Hematopoietic multipotent progenitor cell treated with erythropoietin and hydrocortisone succinate and interleukin-3 and kit ligand, for 4 days (in vitro differentiated cells): ENCODE measurements at places on chromosomes 2 and 18.

GRCh38 chr18:8616028-8616401 is 6.8 kb downstream of the RAB12 start:
- DNase-seq, result no peak

DNA sequence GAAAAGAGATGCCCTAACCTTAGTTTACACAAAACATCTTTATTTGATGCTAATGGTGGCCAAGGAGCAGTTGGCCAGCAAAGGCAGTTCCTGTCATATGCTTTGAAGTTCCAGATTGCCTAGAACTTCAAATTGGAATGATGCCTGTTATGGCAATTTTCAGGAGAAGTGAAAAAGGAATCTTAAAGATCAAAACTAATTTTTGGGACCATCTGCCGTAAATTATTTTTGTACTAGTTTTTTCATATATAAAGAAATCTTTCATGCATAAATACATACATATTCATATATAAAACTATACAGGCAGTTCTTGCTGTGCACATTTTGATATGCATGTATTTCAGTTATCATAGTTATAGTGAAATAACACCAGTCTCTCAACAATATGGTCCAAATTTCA is 1185.6 kb upstream of the FAM98A start:
- DNase-seq, result no peak

DNA sequence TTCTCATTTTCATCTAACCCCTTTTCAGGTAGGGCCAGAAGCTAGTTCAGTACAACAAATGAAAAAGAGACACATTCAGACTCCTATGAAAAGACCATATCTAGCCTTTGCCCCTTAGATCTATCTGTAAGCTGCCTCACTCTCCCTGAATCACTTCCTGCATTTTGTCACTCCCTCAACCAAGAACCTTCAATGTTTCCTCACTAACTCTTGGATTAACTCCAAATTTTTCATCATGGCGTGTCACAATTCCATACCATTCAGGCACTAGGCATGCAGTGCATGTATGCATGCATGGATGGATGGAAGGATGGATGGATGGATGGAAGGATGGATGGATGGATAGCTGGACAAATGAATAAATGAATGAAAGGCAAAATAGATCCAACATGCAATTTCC is 356.9 kb downstream of the TNS1 start:
- DNase-seq, result no peak

- peak; percentile 53 for DNase-seq
Observed at GRCh38 chr2:233449921-233450863, 95.9 kb downstream of the DGKD start.

GRCh38 chr2:21422050-21422449 is 298.3 kb downstream of the TDRD15 start:
- DNase-seq, result peak; percentile 39

GRCh38 chr2:62529758-62530157 is 23.8 kb upstream of the TMEM17 start:
- no peak for DNase-seq

DNA sequence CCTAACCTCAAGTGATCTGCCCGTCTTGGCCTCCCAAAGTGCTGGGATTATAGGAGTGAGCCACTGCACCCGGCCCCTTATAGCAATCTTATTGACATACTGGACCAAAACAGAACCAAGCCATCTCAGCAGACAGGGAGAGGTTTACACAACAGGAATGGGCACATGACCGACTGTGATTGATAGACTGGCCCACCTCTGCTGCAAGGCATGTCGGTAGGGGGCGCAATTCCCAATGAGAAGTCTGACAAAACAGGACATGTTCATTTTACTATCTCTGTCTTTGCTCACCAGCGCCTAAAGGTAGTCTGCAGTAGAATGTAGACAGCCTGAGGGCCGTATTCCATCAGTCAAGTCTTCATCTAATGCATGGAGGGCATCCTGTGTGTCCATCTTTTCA is 2.0 kb downstream of the LYPD6B start:
- DNase-seq, result peak; percentile 58

- no peak for DNase-seq
Observed at GRCh38 chr2:171847627-171848026, 46.4 kb downstream of the SLC25A12 start.

GRCh38 chr2:69742322-69742952 is 503 bp downstream of the ANXA4 start:
- peak; percentile 46 for DNase-seq

- no peak for DNase-seq
Observed at GRCh38 chr2:161972866-161973265, 101.1 kb downstream of the DPP4 start.

DNA sequence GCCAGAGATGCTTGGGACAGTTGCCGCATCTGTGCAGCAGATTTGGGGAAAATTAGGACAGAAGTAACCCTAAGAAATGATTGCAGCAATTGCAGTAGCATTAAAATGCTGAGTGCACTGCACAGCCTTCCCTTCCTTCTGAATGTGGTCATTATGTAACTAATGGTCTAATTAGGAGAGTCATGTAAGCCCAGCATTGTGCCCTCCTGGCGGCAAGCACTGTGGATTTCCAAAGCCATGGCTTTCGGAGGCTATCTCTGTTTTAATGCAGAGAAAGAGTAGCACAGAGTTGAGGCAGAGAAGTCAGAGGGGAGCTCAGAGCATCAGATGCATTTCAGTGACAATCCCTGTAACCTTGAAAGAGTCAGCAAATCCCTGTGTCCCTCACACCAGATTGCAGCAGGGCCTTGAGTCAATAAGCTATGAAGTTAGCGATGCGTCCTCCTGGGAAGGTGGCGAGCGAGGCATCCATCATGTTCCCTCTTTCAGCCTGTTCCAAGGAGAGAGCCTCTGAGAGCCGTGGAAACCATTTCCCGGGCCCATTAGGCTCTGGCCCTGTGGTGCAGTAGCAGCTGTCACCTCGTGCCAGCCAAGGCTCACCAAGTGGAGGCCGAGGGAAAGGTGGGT is 307.2 kb downstream of the FBXO15 start:
- DNase-seq, result no peak

- DNase-seq, result peak; percentile 35
Observed at GRCh38 chr18:10562773-10563160, 36.9 kb downstream of the NAPG start.

- DNase-seq, result no peak
Observed at GRCh38 chr18:58177004-58177717, 133.1 kb downstream of the NEDD4L start.

DNA sequence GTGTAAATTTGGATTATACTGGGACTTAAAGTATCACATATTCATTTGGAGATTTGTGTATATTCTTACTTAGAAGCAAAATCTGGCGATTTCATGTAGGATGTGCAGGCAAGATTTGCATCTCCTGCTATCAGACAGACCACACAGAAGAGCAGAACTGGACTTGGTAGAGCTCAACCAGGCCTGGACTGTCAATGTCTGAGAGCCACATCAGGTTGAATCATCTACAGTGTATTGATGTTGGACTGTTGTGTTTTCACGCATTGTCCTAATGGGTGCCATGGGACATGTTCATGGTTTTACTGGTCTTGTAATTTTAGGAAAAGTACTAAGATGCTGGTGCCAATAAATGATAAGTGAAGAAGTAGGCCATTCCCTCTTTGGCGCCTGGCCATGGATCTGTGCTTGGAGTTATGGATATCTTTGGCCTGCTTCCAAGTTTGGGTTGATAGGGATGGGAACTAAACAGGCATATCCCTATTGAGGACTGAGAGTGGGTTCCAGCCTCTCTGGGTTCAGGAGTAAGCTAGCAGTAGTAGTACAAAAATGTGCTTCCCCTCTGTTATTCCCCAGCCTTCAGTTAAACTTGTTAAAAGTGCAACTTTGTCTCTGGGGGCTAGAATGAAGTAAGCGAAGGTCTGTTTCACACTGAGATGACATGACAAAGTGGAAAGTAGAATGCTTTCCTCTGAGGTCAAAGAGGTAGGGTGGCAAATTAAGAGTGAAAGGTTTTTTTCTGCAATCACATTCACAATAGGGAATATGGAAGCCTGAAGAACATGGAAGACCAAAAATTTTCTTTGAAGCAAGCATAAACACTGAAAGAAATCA is 49.2 kb upstream of the NEMP2 start:
- DNase-seq, result no peak

- no peak for DNase-seq
Observed at GRCh38 chr2:172231508-172231907, 128.8 kb upstream of the DLX2 start.

GRCh38 chr2:168171059-168171762 is 76.2 kb downstream of the STK39 start:
- DNase-seq, result no peak

GRCh38 chr2:24984912-24985311 is 13.2 kb upstream of the DNAJC27 start:
- DNase-seq, result peak; percentile 62

DNA sequence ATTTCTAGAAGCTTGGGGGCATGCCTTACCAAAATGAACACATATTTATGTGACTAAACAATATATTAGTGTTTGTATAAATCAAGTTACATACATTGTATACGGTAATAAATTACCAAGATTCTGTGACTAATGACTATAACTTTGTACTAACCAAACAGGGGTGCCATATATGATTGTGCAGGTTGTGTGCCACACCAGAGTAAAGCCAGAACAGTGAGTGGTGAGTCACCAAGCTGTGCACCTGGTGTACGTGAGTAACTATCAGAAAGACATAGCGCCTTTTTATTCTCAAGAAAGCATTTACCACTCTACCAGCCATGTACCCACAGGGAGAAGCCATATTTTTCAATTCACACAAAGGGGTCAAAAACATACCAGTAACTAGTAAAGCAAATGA is 453.2 kb upstream of the PIK3C3 start:
- DNase-seq, result no peak

DNA sequence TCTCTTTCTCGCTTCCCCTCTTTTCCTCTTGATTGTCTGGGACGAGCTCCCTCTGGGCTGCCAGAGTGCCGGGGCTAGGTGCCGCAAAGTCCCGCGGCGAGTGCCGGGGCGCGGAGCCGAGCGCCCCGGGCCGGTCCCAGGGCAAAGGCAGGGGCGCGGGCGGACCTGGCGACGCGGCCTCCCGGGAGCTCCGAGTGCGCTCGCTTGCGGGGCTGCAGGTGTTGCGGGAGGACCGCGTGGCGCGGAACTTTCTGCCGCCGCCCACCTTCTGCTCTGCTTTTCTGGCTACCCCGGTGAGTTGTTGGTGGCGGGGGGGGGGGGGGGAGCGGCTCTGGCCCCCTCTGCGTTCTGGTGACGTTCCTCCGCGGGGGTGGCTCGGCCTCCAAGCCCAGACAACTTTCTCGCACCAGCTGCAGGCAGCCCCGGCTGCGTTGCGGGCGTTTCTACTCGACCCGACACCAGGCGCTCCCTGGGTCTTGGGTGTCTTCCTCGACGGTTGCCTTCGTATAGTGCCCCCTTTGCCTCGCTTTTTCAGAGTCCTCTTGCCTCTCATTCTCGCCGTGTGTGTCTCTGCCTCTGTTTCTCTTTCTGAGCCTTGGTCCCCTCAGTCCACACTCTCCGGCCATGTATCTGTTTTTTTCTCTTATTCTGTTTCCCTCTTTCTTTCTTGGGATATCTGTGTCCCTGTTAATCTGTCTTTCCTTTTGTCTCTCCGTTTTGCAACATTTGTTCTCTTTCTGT is 759 bp downstream of the GALNT13 start:
- DNase-seq, result peak; percentile 1

- DNase-seq, result no peak
Observed at GRCh38 chr2:231923951-231924888, 2.0 kb downstream of the NPPC start.

GRCh38 chr2:216562696-216563435 is 64.2 kb downstream of the RPL37A start:
- DNase-seq, result no peak

DNA sequence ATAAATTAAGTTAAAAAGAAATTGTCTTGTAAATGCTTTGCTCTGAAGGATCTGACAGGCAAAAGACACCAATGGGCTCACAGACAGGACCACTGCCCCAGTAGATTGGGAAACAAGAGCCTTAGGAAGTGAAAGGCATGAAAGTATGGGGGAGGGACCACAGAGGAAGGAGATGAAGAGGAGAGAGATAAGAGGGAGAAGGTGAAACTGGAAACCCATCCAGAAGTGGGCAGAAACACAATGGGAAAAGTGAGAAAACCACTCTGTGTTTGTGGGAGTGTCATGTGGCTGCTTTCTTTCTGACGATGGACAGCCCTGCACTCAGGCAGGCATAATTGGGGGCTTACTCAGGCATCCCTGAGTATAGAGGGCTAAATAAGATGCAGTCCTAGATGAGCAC is 101.5 kb upstream of the STON1 start:
- no peak for DNase-seq

DNA sequence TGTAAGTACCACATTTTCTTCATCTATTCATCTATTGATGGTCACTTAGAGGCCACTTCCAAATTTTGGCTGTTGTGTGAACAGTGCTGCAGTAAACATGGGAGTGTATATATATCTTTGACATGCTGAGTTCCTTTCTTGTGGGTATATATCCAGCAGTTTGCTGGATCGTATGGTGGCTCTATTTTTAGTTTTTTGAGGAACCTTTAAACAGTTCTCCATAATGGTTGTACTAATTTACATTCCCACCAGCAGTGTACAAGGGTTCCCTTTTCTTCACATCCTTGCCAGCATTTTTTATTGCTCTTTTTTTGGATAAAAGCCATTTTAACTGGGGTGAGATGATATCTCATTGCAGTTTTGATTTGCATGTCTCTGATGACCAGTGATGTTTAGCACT is 7.3 kb upstream of the ATP5MC3 start:
- DNase-seq, result no peak

DNA sequence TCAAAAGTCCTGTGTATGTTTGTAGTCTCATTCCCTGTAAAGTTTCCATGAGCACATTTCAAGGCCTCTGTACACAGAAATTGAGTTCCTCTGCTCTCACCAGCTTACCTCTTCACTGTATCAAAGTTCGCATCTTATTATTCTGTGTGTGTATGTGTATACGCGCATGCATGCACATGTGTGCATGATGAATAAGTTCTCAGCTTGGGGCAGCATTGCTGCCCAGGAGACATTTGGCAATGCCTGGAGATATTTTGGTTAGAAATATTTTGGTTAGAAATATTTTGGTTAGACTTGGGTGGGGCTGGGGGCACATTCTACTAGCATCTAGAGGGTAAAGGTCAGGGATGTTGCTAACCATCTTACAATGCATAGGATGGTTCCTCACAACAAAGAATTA is 23.4 kb downstream of the TCF7L1 start:
- no peak for DNase-seq

DNA sequence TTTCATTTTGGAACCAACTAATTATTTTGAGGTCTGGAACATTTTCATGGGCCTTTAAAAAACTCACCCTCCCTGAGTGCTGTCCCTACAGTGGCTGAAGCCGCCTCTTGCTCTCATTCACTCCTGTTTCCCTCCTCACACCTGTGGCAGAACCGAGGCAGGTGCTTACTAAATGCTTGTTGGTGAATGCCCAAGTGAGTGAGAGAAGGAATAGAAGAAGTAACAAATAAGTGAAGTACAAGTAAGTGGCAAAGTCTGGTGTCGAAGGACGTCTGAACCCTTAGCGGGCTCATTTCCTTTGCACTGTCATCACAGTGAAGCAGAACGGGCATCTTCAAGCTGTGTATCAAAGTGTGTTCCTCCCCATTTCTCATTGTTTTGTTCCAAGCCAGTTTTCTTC is 135.2 kb downstream of the RHBDD1 start:
- DNase-seq, result no peak

GRCh38 chr2:69601179-69601612 is 42.3 kb downstream of the AAK1 start:
- peak; percentile 88 for DNase-seq

- peak; percentile 15 for DNase-seq
Observed at GRCh38 chr2:172813314-172813888, 77.8 kb downstream of the RAPGEF4 start.

GRCh38 chr2:85435220-85435958 is 16.9 kb downstream of the SH2D6 start:
- DNase-seq, result no peak

GRCh38 chr2:172539767-172540166 is 16.1 kb upstream of the PDK1 start:
- no peak for DNase-seq

GRCh38 chr2:54880428-54880827 is 157.0 kb downstream of the EML6 start:
- DNase-seq, result peak; percentile 42
